Kidney glomerular epithelial cell (primary cell): ENCODE measurements at places on chromosomes 5 and 9.

GRCh38 chr5:52665559-52665958 lies 122.2 kb upstream of the ITGA1 start:
- no peak for DNase-seq

GRCh38 chr9:138073408-138073807 lies 195.8 kb downstream of the CACNA1B start:
- no peak for DNase-seq

DNA sequence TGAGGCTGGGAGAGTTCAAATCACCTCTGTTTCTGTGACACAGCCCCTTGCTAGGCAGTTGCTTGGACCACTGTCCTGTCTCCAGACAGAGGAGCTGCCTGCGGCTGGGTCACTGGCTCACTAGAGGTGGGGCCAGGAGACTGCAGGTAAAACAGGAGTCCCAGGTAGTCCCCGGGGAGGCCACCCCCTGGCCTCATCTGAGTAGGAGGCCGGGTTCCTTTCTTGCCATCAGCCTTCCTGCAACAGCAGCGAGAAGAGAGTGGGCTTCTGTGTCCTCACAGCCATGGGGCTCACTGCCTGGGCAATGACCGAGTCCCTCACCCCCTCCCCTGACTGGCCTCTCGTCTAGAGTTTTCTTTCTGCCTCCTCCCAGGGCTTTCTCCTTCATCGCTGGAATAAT lies 197.5 kb downstream of the CDK5RAP2 start:
- DNase-seq = no peak

DNA sequence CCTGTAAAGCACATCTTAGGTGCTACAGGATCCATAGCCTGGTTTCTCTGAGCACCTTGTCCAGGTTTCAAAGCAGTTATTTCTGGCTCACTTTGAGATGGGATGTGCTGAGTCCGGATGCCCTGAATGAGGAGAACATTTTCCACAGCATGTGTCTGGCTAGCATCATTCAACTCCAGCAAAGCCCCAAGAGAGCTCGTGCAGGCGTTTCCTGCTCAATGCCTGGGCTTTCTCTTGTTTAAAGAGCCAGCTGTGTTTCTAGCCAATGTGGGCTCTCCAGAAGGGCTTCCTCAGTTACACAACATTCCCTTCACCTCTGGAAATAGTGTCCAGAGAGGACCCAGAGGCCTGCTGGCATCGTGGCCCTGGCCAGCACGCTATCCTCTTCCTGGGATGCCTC lies 411.7 kb downstream of the DMAC1 start:
- DNase-seq = no peak
